ENCODE measurements at places on chromosomes 16 and 17. TPM values are rescaled to one million over a fixed set of nuclear protein-coding genes. Genes with fewer than 3 reads are reported as not detected.

SLC52A1 gene
- not detected for total RNA-seq

GP1BA gene
- total RNA-seq: not detected

ZNF597 gene
- total RNA-seq: 1.5 TPM

MRM3 gene
- 17.1 TPM for total RNA-seq

GNAO1 gene
- total RNA-seq: 28.8 TPM

TBC1D3B gene
- total RNA-seq: 1.5 TPM

SYCE1L gene
- total RNA-seq: 2.1 TPM

PRSS27 gene
- total RNA-seq: 5.0 TPM

C17orf100 gene
- total RNA-seq: 0.81 TPM

CHST5 gene
- not detected for total RNA-seq

MPV17L gene
- total RNA-seq: 8.9 TPM

Measured in sigmoid colon (tissue), 7 donors.